Effector memory CD8-positive, alpha-beta T cell (primary cell): ENCODE measurements at places on chromosomes 3 and 15.

DNA sequence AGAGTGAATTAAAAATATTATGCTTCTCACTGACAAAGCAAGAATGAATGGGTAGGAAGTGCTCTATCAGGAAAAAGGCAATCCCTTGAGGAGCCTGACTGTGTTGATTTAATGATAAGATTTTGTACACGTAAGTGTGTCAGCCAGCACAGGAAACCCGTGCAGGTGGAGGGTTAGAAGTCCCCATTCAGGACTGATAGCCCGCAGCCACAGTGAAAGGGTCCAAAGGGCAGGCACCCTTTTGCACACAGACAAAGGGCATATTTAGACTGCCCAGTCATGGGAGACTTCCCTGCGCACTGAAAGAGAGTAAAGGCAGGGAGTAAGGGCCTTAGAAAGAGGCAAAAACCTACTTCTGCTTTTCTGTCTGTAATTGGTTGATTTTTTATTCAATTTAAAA, 26.4 kb upstream of the SKIL start:
- DNase-seq = no peak

- no peak for DNase-seq
Observed at GRCh38 chr3:69999140-70000027, at the start of gene SAMMSON. TSS of gene SAMMSON (plus strand) at chr3:69999733.

- peak; percentile 11 for DNase-seq
Observed at GRCh38 chr15:52261498-52262242, 33.9 kb downstream of the MYO5C start.

GRCh38 chr15:36769098-36769497, 189.7 kb downstream of the CDIN1 start:
- DNase-seq = no peak

DNA sequence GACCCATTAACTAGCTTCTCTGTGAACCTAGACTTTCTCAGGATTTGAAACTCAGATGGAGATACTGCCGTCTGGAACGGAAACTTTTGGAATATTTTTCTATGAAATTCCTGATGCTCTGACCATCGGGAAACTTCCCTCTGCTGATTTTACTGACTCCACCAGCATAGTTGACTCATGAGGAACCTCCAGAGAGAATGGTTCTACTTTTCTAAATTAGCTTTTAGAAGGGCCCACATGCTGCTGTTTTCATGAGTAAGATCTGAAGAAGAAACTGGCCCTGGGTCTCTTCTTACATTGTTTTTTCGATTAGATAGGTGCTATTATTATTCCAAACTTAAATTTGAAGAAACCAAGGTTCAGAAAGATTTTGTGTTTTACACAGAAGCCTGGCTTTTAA, 326.3 kb upstream of the NR2E3 start:
- DNase-seq = no peak
